A172 (cell line): ENCODE measurements at places on chromosomes 4 and X.

DNA sequence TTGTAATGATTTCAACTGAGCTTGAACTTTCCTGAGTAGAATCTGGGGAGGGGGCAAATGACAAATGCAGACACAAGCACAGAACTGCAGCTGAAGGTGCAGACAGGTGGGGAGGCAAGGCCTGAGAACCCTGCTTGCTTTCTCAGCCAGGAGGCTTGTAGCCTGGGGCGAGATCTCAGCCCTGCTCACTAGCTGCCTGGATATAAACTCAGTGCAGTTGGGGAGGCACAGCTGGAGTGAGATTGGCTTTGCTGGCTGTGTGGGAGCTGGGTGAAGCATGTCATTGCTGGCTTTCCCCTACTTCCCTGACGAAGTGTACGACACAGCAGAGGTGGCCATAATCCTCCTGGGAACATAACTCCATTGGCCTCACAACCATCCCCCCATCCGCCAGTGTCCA is 55.5 kb upstream of the NEXMIF start:
- no peak for DNase-seq

GRCh38 chr4:79514621-79515329 is 106.7 kb upstream of the GK2 start:
- DNase-seq: no peak

DNA sequence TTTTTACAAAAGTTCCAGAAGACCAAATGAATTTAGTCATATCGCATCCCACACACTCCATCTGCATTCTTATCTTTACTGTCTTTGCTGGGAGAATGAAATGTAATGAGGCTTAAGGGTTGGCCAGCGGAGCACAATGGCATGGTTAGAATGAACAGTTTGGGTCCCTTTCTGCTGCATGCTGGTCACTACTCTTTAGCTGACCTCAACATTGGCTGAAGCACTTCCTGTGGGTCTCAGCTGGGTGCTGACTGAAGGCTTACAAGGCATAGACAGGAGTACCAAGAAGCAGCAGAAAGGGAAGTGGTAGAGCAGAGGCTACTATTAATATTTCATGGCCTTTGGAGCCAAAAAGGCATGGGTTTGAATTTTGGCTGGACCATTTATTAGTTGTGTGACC is 159.4 kb upstream of the GPC4 start:
- DNase-seq: no peak

DNA sequence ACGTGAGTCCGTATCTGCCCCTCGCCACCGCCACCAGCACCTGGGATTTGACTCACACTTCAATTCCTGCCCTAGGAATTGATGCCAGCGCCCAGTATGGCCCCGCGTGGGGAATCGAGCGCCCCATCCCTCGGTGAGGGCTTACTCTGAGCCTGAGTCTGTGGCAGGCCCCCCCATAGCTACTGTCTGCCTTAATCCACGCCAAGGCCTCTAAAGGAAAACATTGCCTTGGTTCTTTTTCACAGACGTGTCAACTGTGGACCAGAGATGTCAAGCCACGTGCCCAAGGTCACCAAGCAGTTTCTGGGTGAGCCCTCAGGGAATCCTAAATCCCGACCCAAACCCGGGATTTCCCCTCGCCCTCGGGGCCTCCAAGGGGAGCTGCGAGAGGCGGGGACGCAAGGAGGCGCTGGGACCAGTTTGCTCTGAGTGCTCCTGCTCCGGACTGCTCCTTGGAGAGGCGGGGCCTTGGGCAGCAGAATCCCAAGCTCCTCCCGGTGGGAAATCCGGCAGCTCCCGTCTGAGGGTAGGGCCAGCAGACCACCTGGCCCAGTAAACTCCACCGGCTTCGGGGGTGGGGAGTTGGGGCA is 12.9 kb downstream of the MSX1 start:
- no peak for DNase-seq

DNA sequence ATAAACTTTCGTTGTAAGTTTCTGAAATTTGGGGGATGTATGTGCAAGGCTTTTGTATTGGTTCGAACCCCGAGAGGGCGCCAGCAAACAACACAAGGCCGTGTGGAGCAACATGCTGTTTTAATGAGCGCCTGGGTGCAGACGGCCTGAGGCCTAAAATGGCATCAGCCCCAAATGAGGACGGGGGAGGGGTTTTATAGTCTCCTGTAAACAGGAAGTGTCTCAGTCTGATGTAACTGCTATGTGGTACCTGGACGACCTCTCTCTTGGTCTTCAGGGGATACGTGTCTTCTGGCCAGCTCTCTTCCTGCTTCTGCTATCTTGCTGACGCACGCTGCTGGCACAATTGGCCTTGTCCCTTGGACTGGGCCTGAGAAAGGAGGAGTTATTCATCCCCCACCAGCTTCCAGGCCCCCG is 1348.0 kb downstream of the ADGRL3 start:
- DNase-seq: peak; percentile 27

GRCh38 chr4:39020130-39020529 is 12.1 kb downstream of the TMEM156 start:
- no peak for DNase-seq

DNA sequence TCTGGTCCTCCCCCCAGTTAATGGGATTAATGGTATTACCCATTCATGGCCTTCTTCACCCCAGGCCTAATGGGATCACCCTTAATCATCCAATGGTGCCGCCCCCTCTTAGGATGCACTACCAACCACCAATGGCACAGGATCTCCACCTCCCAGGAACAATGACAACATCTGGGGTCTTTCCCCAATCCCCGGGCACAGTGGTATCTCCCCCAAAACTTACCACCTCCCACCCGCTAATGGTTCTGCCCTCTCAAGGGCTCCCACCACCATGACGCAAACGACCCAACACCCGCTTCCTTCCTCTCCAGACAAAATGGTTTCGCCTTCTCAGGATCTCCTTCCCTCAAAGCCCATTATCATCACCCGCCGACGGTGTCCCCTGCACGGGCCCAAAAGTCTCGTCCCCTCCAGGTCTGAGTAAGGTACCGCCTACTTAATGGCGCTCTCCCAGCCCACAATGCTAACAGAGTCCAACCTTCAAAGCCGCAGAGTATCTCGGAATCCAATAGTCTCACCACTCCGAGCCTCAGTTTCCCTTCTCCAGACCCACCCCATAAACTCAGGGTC is 458 bp downstream of the GRIPAP1 start:
- peak; percentile 14 for DNase-seq

- no peak for DNase-seq
These were observed 401.2 kb upstream of the CNKSR2 start for GRCh38 chrX:20973038-20973437.

DNA sequence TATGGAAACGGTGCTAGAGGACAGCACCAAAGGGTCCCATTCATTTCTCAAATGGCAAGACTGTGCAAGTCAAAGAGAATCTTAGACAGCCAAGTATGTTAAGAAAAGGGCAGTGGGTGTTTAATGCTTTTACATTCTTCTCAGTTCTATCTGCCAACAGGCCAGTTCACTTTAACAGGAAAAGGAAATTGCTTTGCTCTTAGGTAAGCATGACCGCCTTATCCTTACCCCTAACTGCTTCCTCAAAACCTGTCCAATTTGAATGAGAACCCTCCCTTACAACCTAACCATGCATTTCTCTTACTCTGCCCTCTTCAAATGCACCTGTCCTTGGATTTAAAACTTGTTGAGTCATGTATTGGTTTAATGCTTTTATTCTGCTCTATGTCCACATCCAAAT is 44.5 kb upstream of the BLTP1 start:
- DNase-seq: no peak

DNA sequence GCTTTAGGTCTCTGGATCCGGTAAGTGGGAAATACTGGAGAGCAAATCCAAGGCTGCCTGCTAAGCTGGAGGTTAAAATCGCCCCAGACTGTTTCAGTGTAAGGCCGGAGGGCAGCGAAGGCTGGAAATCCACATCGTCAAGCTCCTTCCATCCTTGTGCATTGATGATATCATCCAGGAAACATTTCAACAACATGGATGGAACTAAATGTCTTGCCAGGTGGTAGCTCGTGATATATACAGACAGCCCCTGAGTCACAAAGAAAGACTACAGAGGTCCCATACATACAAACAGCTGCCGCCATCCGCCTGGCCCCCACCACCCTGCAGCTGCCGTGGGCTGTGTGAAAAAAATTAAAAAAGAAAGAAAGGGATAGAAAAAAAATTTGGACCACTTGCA is 148.9 kb upstream of the RBPJ start:
- DNase-seq: peak; percentile 61

- DNase-seq: no peak
These were observed 3.9 kb downstream of the ARSJ start for GRCh38 chr4:113975578-113975977.

DNA sequence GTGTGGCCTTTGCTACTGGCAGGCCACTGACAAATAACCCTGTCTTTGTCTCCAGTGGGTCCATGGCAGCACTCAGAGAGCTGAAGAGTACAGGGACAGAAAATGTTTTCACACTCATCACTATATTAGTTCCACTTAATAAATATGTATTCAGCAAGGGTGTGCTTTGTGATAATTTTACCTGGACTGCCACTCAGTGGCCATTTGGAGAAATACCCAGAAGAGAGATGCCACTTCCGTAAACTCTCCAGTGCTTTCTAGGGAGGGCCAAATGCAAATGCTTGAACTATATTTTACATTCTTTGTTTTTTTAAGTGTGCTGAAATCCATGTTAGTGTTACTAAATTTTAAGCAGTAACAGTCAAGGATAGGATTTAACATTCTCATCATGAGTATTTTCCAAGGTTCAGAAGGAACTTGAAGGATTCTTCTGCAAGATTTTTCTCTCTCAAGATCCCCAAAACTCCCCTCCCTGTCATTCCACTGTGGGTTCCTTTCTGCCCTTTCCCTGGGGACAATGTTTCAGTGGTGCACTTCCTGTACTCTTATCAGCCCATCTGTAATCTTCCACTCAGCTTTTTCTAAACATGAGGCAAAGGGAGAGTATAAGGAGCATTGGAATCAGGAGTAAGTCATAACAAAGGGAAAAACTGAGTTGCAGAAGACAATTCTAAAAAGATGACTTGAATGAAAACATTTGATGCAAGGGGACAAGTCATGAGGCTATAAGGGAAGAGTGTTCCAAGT is 46.0 kb downstream of the TFDP3 start:
- DNase-seq: peak; percentile 6

- no peak for DNase-seq
These were observed 289.7 kb upstream of the TRAM1L1 start for GRCh38 chr4:117375101-117375500.
